ENCODE measurements at places on chromosomes 3 and 15. TPM values are rescaled to one million over a fixed set of nuclear protein-coding genes. Genes with fewer than 3 reads are reported as not detected.

AGTR1 gene
- total RNA-seq = 2.5 TPM

DUOXA1 gene
- under 0.01 TPM for total RNA-seq

SERINC4 gene
- total RNA-seq = not detected

AADACL2 gene
- not detected for total RNA-seq

SLCO2A1 gene
- not detected for total RNA-seq

SLC25A36 gene
- 59.3 TPM for total RNA-seq

Data from bronchial smooth muscle cell (primary cell).